ENCODE measurements at places on chromosomes 3 and 15. TPM values are rescaled to one million over a fixed set of nuclear protein-coding genes. Genes with fewer than 3 reads are reported as not detected.

Gene GPR176
- polyA plus RNA-seq: 15.2 TPM

Gene EFCAB12
- polyA plus RNA-seq: 7.2 TPM

DNA sequence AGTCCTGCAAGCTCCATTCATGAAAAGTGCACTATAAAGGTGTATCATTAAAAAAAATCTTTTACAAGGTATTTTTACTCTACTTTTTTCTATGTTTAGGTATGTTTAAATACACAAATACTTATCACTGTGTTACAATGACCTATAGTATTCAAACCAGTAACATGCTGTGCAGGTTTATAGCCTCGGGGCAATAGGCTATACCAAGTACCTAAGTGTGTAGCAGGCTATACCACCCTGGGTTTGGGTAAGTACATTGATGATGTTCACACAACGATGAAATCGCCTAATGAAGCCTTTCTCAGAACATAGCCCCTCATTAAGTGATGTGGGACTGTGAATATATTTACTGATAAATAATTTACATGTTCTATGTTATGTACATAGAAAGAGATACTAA lies 104.6 kb downstream of the ATP1B3 start:
- DNase-seq: no peak

GRCh38 chr3:184756151-184757021 lies 44.5 kb upstream of the MAGEF1 start:
- DNase-seq: no peak
